ENCODE measurements at places on chromosomes 12 and 14.

DNA sequence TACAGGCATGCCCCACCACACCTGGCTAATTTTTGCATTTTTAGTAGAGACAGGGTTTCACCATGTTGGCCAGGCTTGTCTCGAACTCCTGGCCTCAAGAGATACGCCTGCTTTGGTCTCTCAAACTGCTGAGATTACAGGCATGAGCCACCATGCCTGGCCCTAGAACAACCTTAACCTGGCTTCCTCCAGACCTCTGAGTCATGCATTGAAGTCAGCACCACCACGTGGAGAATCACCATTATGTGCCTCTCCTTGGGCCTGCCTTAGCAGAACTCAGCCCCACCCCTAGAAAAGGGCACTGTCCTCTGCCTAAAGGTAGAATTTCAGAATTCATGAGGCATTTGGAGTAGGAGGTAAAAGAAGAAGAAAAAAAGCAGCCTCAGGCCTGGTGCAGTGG, 49.0 kb downstream of the LIMA1 start:
- peak; percentile 30 for DNase-seq

DNA sequence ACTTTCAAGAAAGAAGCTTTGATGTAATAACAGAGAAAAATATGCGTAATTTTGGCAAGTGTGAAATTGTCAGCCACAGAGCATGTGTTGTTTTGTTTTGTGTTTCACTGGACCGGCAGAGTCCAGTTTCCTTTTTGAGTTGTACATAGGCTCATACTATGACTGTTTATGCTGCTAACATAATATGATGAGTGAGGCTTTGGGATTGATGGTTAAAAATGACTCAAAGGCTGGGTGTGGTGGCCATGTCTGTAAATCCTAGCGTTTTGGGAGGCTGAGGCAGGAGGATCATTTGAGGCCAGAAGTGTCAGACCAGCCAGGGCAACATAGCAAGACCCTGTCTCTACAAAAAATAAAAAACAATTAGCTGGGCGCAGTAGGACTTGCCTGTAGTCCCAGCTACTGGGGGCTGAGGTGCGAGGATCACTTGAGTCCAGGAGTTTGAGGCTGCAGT, 487.9 kb downstream of the PCNX1 start:
- DNase-seq = peak; percentile 27

- no peak for DNase-seq
Observed at GRCh38 chr12:94434171-94434570, 25.5 kb downstream of the CEP83 start.

- DNase-seq = peak; percentile 97
Observed at GRCh38 chr12:45232756-45233372, 17.0 kb downstream of the ANO6 start.

- DNase-seq = no peak
Observed at GRCh38 chr12:120813588-120814153, 88.0 kb downstream of the ACADS start.
